Stimulated activated CD4-positive, alpha-beta T cell treated with anti-CD3 and anti-CD28 coated beads, Interleukin-1b, Interleukin-23, amount 100 ng/mL, for 4 hours (primary cell): ENCODE measurements at places on chromosomes 1 and 21.

DNA sequence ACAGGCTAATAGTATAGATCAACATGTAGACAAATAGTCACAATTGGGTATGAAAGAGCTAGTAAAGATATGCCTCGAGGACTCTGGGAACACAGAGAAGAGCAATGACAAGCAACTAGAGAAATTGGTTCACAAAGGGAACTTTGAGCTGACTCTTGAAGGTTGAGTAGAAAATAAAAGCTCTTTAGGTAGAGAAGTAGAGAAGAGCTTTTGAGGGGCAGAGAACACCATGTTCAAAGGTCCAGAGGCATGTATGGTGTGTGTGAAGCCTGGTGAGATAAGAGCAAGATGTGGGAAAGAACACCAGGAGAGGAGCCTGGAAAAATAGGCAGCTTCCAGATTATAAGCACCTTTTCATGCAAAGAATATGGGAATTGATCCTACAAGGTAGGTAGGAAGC, 109.7 kb upstream of the MAGI3 start:
- DNase-seq = no peak

GRCh38 chr1:205590457-205590768, 41.4 kb downstream of the ELK4 start:
- DNase-seq = no peak

DNA sequence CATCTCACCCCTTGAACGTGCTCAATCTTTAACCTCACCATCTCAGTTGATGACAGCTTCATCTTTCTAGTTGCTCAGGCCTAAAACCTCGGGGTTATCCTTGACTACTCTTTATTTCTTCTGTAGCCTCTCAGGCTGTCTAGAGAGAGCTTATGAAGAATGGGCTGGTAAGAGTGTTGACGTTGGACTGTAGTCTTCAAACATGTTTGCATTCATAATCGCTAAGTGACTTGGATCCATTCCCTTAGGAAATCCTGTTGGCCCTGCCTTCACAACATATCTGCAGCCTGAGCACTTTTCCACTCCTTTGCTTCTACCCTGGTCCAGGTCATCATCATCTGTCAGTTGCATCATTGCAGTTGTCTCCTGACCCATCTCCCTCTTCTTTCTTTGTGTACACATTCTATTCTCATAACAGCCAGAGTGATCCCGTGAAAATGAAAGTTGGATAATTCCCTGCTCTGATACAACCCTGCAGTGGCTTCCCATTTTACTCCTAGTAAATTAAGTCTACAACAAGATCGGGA, 10.5 kb downstream of the UCK2 start:
- DNase-seq = no peak

DNA sequence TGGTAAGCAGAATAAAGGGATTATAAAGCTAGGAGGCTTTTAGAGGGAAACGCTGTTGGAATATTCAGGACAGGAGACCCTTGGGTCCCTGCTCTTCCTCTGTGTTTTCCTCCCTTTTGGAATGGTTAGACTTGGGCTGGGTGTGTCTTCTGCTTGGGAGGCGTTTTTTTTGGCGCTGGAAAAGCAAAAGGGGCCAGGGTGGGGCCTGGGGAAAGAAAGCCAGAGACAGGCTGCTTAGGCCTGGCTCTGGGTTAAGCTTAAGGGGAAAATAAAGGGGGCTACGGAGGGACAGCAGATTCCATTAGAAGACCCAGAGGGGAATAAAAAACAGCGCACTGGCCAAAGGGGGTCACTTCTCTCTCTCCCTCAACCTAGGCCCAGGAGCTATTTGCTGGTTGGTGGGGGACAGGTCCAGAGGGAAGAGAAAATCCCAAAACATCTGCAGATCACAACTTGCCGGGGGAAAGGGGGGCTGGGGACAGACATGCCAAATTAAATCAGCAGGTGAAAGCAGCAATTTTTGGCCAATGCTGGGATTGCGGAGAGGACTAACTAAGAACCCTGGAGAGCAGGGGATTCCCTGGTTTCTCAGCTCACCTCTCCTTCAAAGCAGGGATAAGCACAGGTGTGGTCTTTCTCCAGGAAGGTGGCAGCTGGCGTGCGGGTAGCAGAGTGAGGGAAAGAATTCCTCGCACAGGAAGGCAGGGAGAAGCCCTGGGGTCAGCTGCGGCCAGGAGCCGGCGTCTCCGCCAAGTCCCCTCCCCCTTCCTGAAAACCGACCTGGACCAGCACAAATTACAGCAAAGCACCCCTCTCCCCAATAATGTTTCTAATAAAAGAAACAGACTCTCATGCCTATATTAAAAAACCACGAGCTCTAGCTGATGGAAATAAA, 82.2 kb upstream of the AK4 start:
- no peak for DNase-seq

GRCh38 chr1:108886292-108886691, 9.5 kb downstream of the GPSM2 start:
- no peak for DNase-seq

- DNase-seq = no peak
These were observed 30.1 kb downstream of the TNFRSF1B start for GRCh38 chr1:12196641-12197482.

DNA sequence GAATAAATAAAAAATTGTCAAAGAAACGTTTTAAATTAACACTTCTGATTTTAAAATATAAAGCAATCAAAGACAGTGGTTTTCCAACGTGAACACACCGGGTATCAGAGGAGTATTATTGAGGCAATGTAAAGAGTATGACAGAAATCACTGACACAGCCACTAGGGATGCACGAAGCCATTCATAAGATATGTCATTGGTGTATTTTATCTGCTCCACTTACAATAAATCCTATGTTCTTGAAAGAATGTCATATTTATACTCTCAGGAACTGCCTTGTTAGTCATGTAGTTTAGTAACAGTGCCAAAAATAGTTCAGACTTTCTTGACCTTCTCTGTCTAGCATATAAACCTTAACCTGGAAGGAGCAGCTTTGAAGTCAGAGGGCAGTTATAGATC, 835.0 kb upstream of the NCAM2 start:
- DNase-seq = no peak

DNA sequence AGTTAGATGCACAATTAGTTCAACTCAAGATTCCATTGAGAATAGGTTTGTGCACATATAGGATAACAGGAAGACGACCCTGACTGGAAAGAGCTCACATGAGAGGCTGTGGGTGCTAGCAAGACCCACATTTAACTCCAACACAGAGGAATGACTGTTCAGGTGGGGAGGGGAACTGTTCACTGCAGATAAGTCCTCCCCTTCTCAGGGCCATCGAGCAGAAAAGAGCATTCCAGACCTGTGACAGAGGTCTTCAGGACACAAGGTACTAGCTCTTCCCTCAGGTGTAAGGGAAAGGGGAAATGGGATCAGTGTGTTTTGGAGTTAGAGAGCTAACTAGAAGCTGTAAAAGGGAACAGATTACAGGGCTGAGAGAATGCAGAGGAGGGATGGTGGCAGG, 8.7 kb downstream of the PTGER3 start:
- no peak for DNase-seq

DNA sequence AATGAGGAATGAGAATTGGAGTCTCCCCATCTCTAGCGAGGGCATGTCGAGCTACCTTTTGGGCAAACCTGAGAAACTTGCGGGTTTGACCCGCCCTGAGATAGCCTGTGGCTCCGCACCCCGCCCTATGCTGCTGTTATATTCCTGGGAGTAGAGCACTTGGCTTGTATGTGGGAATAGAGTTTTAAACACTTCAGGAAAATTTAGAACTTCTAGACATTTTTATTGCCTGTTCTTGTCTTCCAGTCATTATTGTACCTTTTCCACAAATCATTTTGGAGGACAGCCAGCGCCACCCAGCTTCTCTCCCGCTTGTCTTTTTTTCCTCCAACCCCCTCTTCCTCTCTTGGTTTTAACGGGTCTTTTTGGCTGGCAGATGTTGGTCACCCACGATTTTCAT, 738 bp downstream of the GNPAT start:
- DNase-seq = peak; percentile 3

DNA sequence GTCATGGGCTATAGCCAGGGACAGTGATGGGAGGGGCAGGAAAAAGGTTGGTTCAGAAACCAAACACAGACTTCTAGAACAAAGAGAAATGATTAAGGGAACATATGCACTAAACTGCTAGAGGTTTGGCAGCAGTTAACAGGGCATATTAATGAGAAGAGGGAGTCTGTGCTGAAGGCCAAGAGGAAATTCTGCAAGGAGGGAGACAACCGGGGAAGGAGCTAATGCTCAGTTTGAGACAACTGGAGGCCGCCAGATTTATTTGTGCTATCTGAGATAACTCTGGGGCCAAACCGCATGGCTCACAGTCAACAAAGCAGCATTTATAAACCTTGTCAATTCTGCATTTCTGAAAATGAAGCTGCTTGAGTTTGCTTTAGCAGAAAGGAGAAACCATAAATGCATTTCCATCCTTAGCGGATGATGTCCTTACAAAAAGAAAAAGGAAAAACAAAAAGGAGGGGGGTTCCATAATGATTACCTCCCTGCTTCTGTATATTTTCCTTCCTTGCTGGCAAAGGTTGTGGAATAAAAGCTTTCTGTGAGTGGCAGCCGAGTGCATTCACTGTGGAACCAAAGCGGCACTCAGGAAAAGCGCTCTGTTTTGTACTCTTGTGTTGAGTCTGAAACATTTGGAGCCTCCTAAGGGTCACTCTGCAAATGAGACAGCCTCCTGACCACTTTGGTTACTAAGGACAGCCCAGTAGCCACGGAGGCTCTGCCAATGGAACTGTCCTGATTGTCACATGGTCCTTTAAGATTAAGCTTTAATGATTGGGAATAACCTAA, 70.3 kb downstream of the SIM2 start:
- no peak for DNase-seq

- no peak for DNase-seq
These were observed 351.5 kb upstream of the PLD5 start for GRCh38 chr1:242876030-242876429.

- no peak for DNase-seq
These were observed 126.0 kb upstream of the UBE2U start for GRCh38 chr1:64077281-64077940.

DNA sequence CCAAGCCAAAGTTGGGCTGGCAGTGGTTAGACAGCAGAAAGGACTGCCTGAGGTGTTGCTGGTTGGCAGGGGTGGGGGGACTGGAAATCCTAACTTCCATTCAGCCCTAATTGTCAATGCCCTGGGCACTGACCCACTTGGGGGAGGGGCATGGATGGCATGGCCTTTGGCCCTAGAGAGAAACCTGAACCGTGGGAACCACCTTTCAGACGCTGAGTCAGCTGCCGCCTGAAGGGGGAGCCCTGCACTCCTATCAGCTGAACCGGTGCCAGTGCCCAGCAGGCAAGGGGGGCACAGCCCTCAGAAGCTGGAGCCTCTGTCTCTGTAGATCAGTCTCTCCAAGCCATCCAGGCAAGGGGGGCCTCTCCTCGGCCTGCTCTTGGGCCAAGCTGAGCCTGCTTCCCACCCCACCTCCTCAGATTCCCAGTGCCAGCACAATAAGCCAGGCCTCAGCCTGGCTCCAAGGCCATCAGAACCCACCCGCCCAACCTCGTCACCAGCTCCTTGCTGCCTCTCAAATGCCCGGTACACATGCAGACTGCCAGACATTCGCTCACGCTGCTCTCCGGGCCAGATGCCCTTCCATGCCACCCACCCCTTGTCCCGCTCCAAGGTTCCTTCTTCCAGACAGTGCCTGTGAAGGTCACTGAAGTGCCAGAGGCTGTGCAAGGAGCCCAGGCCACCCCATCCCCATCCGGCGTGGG, 11.6 kb downstream of the TINAGL1 start:
- DNase-seq = peak; percentile 19

DNA sequence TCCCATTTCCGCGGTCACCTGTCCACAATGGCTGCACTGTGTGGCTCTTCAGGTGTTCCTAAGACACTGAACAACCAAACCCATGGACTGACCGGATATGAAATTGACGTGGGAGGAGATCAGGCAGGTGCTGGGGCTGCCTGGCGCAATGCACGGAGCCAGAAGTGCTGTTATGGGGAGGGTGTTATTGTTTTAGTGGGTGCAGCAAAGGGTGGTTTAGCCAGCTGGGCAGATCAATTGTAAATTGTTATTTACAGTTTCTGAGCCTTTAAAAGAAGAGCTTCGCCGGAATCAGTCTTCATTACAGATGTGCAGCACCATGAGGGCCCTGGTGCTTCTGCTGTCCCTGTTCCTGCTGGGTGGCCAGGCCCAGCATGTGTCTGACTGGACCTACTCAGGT, at the start of gene CA6:
CA6 (plus strand) TSS at position 301 of the 400 bp plus-strand sequence; CDS start at position 320, 19 bp downstream.
- DNase-seq = no peak

GRCh38 chr1:178986204-178986603, 39.5 kb upstream of the FAM20B start:
- DNase-seq = no peak

DNA sequence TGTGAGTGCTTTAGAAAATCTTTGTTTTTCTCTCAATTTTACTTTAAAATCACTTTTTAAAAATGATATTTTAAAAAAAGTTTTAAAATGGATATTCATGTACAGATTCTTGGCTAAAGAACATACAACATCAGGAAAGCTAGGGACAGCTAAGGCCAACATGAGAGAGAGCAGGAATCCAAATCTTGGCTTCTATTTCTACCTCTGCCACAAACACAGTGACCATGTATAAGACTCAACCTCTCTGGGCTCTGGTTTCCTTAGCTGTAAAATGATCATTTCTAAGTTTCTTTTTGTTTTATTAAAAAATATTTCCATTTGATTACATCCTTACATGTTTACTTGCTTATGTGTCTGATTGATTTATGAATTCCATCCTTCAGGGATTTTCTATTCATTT, 1.2 kb downstream of the VCAM1 start:
- DNase-seq = no peak

DNA sequence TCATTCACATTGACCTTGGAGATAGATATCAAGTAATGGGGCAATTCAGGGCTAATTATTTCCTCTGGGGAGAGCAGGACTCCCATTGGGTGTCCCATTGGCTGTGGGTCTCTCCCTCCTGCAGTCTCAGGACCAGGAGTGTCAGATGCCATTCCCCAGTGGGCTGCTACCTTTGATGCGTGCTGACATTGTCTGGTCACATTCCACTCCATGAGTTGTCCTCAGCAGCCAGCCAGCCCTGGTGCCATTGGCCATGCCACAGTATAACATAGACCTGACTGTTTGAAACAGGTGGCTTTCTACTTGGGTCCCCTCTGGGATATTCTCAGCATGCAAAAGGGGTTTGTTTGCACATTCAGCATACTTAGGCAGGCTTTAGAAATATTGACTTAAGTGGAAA, 118.5 kb downstream of the MRPS6 start:
- no peak for DNase-seq

- DNase-seq = no peak
These were observed 1.2 kb upstream of the MSTO1 start for GRCh38 chr1:155608888-155609225.

DNA sequence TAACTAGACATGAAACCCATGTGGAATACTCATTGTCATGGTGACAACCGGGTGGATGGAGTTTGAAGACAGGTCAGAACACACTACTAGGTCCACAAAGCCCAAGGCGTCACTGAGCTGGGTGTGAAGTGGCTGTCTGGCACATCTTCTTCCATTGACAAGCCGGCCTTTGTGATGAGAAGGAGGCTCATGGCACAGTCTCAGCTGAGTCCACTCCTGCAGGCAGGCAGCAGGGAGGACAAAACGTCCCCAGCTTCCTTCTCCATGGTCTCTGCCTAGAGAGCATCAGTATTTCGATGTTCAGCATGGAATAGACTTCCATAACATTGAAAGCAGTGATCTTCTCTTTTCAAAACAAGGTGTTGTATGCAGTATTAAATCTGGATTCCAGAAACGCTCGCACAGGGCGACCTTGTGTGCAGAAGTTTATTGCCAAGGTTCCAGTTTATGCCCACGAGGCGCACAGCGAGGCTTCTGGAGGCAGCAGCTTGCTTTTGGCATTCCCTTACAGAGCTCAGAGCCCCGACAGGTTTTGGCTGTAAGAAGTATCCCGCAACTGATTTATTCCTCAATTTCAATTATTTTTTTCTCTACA, 104.2 kb downstream of the SIM2 start:
- no peak for DNase-seq

GRCh38 chr1:231106347-231106746, 55.5 kb upstream of the TRIM67 start:
- no peak for DNase-seq
